ENCODE measurements at places on chromosomes 4 and X.

- no peak for DNase-seq
Observed at GRCh38 chr4:8009097-8009496, 69.4 kb upstream of the AFAP1 start.

DNA sequence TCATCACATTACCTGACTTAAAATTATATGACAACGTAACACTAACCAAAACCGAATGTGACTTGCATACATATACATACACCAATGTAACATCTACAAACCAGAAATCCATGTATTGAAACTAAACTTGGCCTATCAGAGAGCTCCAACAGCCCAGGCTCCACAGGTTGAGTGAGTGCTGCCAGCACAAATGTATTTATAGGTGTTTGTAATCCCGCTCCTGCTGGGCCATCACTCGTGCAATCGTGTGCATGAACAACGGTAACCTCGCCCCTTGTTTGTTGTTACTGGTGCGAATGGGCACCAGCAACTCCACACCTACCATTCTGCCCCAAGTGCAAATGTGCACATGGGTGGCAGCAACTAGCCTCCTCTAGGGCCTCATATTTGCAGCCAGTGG is 285.7 kb upstream of the ZCCHC13 start:
- no peak for DNase-seq

DNA sequence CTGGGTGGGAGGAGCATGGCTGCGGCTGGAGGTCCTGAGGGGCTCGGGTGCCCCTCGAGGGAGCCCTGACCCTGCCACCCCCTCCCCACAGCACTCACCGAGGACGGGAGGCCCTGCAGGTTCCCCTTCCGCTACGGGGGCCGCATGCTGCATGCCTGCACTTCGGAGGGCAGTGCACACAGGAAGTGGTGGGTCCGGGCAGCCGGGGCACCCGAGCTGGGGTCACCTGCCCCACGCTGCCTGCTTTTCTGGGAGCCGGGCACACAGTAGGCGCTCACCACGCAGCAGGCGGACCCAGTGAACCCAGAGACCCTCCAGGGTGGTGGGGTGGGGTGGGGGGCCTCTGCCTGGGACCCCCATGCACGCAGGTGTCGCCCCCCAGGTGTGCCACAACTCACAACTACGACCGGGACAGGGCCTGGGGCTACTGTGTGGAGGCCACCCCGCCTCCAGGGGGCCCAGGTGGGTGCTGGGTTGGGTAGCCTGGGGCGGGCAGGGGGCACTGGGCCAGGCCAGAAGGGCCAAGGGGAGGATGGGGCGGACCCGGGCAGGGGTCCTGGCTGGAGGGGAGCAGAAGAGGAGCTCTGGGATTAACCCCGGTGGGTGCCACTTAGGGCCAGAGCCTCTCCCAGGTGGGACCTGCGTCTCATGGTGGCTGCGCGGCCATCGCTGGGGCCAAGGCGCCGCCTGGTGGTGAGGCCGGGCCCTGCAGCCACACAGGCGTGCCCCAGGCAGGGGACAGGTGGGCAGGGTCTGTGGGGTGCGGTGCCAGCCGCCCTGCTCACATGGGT is 1.4 kb downstream of the HGFAC start:
- DNase-seq = no peak

DNA sequence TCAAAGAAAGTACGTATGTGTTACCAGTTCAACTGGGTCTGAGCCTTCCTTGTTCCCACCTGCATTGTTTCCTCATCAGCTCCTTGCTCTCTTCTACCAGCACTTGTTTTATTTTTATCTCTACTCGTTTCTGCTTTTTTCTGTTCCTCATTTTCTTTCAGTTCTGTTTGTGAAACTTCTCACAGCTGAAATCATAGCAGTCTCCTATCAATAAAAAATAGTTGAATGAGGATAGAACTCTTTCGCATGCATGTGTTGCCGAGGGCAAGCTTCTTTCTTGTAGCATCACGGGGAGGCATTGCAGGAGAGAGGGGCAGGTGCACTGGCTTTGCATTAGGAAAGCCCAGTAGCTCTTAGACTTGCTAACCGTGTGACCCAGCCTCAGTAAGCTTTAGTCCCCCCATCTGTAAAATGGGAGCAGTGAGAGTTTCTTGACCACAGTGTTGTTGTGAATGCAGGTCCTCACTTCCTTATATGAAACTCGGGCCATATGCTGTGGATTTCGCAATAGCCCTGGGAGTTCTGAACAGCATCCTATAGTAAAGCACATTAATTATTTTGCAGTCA is 24.7 kb downstream of the OFD1 start:
- DNase-seq = no peak

DNA sequence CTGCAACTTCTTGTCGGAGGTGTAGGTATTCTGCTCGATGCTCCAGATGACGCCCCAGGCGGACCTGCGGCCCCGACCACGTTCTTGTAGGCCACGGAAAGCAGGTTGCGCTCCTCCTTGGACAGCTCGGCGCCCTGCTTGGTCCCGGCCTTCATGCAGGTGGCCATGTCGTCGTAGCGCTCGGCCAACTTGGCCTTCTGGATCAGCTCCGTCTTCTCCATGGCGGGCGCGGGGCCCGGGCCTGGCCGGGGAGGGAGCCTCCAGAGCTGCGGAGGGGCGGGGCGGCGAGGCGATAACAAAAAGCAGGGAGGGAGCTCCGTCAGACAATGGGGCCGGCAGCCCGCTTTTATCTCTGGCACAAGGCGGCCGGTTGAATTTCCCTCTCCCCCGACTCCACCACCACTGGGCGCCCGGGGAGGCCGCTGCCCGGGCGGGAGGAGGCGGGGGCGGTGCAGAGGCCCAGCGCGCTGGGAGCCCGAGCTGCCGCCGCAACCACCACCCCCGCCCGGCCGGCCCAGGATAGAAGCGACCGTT is 28.3 kb upstream of the DRP2 start:
- no peak for DNase-seq

- no peak for DNase-seq
Observed at GRCh38 chrX:138885886-138886285, 174.4 kb upstream of the FGF13 start.
